ENCODE measurements at places on chromosomes 11 and 22. TPM values are rescaled to one million over a fixed set of nuclear protein-coding genes. Genes with fewer than 3 reads are reported as not detected.
A peak's percentile ranks its signal among the peaks of the same experiment; 100 is the strongest.

DNA sequence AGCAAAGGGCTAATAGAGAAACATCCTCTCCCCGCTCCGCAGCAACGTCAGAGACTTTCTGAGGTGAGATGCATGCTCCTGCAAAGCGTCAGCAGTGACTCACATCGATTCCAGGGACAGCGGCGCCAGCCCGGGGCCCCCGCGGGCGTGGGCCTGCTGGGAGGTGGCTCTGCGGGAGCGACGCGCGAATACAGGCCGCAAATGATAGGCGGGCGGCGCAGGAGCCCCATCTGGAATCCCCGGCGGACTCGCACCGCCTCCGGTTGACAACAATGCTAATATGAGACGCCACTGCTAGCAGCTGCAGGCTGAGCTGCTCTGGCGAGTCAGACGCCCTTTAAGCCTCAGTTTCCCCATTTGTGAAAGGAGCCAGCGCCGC is 557 bp downstream of the RANGAP1 start:
- peak; percentile 64 for DNase-seq

GRCh38 chr22:30890686-30891442 is 77.7 kb downstream of the MORC2 start:
- peak; percentile 79 for DNase-seq

GRCh38 chr11:1384199-1384970 is 5.3 kb upstream of the BRSK2 start:
- DNase-seq: no peak

DNA sequence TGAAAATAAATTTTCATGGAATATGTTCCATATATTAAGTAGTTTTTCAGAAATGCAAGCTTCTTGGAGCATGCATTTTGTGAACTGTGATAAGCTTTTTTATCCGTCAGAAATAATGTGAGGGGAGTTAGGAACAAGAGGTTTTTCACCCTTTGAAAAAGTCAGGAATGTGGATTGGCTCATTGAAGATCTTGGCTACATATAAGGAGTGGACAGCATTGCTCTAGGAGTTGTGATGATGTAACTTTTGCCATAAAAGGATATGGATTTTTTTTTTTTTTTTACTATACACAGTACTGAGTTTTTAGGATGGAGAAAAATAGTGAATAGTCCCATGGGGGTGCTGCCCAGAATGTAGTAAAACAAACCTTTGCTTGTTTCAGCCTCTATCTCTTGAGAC is 180.2 kb downstream of the NAV2 start:
- no peak for DNase-seq

DNA sequence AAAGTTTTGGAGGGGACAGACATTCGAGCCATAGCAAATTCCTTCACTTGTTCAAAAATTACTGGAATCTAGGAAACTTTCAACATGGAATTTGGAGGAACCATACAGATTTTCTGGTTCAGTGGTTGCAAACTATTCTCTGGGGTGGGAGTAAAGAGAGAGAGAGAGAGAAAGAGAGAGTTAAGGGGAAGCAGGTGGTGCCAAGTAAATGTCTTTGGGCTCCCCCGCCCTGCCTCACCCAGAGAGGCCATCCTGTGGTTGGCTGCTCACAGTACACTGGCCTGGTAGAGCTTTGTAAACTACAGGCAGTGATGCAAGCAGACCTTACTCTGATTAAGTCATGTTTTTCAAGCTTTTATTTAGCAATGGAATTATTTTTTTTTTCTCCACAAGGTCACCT is 82.6 kb downstream of the ADAMTS15 start:
- DNase-seq: no peak

GRCh38 chr11:117465236-117465997 is 137.8 kb downstream of the CEP164 start:
- no peak for DNase-seq

GRCh38 chr22:27878541-27878940 is 40.5 kb downstream of the PITPNB start:
- no peak for DNase-seq

DNA sequence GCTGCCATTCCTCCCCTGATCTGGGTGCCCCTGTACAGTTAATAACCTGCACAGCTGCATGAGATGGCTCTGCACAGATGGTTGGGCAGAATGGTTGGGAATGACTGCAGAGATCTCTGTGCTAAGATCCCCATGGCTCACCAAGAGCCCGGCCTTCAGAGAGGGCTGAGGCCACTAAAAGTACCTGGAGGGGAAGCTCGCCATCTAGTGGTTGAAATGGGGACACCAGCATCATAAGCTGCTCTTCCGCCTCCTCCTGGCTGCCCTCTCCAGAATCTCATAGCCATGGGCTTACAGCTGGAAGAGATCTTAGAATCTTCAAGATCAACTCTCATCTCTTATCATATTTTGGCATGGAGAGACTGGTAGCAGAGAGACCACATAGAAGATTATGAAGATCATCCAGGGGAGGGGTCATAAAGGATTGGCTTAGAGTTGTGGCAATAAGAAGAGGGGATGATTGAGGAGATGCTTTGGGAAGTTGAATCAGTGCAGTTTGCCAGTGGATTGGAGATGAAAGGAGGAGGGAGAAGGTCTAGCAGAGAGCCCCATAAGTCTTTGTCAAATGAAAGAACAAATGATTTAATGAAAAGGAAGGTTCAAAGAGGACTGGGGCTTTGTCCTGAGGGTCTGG is 22.0 kb upstream of the TLCD5 start:
- DNase-seq: peak; percentile 62

GRCh38 chr22:37276776-37277175 is 5.5 kb upstream of the CYTH4 start:
- no peak for DNase-seq

GRCh38 chr11:133811850-133812685 is 33.2 kb downstream of the SPATA19 start:
- no peak for DNase-seq

- peak; percentile 47 for DNase-seq
Observed at GRCh38 chr11:10878408-10879214, 20.8 kb upstream of the ZBED5 start.

DNA sequence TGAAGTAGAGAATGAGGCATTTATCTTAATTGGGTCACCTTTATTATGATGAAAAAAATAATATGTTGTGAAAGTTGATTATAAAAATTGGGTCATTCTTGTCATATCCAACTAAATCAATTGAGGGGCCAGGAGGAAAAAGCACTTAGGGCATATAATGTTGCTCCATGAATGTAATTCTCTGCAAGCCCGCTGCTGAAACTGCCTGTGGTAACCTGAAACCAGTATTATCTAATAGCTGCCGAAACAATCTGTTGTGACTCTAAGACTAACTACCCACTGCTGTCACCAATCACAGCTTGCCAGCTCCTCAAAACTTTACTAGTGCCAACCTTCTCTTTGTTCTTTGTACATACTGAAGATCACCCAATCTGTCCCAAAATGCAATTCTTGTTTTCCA is 115.8 kb downstream of the ATG16L2 start:
- no peak for DNase-seq

The KRTAP5-8 gene
- 0.06 TPM for polyA plus RNA-seq
